ENCODE measurements at places on chromosomes 5 and 9. TPM values are rescaled to one million over a fixed set of nuclear protein-coding genes. Genes with fewer than 3 reads are reported as not detected.

DNA sequence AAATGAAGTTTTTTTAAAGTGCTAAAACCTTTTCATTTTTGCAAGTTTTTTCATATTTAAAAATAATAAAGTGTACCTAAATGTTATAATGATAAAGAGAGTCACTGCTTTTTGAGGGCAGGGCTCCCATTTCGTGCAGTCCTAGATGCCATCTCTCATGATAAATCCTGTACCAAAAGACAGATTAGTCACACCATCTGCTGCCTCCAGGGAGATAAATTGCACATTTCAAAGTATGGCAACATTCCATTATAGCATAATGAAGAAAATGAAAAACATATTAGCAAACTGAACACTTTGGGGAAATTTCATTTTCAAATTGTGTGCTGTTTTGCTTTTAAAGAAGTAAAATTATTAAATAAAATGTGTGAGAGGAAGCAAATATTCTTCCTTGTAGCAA lies 257.2 kb downstream of the KIAA0825 start:
- H3K4me3 ChIP-seq: no peak overlapping the region
- no peaks in the 10 kb centered on the region for H3K36me3 ChIP-seq
- no peaks in the 10 kb centered on the region for H3K27me3 ChIP-seq
- DNase-seq: no peak
- peaks cover 10% of the 10 kb centered on the region for H3K4me1 ChIP-seq

Gene SLC6A7
- not detected for total RNA-seq

Gene CATSPER3
- 1.4 TPM for total RNA-seq

Gene BARHL1
- total RNA-seq: not detected

DNA sequence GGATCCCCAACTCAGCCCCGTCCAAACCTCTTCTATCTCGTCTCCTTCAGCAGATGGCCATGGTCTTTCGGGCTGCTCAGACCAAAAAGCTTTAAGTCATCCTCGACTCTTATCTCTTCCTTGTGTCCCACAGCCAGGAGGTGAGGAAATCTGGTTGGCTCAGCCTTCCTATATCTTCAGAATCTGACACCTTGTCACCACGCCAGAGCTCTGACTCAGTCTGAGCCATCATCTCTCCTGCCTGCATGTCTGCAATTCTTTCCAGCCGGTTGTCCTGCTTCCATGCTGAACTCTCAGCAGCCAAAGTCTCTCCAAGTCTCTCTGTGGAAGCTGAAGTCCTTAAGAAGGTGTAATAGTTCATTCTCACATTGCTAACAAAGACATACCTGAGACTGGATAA lies 419.3 kb upstream of the ADAMTS16 start:
- H3K27ac ChIP-seq: no peak overlapping the region
- H3K4me1 ChIP-seq: no peaks in the 10 kb centered on the region
- H3K27me3 ChIP-seq: no peaks in the 10 kb centered on the region
- no peaks in the 10 kb centered on the region for H3K36me3 ChIP-seq
